Right lung (tissue), 10 donors: ENCODE measurements at places on chromosomes 3 and 15.

DNA sequence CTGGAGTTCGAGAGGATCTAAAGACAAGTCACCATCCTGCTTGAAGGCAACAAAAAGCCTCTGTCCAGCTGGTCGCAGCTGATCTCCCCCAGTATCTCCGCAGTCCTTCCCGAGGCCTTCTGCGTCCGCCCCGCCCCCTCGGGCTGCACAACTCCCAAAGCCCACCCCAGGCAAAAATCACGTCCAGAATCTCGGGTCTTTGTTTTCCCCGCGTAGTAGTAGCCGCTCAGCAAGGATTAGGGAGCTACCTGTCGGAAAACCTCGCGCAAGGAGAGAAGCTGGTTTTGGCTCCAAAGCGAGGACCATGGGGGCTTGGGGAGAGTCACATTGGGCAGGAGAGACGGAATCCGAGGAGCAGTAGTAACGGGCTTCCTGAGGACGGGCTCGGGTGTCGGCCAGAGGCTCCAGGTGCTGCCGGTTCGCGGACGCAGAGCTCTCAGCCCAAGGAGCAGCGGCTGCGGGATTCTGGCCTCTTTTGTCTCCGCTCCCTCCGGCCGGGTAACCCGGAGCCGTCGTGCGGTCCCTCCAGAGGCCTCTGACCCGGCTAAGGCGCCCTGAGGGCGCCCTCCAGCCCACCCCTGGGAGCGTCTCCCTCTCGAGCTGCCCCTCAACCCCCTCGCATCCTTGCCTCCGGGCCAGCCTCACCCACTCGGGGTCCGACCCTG lies 401 bp downstream of the ZSCAN29 start:
- DNase-seq, result peak; percentile 46

DNA sequence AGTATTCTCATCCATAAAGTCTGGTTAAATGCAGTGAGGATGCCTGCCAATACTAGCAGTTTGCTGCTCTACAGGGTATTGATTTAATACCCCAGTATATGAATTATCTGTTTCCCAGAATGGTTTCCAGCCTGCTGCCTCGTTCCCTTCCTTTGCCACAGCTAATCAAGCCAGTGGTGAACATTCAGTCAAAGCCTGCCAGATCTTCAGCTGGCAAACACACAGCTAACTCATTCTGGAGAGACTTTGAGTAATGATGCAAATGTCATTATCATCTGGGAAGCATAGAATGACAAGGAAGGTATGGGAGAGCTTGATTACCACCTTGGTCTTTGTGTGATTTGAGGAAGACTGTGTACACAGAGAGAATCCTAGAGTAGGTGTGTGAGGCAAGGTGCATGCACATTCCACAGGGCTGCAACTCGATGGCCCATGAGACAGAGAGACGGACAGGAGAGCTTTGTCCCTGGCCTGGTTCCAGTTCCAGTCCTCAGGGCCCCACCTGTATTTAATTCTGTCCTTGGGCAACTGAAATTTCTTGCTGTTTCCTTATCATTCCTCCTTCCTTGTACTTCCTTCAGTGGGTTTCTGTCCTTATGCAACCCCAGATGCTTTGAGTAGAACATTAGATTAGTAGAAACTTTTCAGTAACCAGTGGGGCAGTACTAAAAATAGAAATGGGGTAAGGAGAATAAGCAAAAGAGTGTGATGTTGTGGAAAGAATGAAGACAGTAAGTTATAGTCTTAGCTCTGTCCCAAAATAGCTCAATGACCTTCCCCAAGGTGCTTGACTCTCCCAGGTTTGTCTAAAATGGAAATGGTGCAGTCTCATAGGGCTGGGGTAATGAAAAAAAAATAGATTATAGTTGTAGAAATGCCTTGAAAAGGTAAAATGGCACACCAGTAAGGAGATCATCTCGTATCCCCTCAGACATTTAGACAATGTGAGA lies 72.5 kb downstream of the MITF start:
- DNase-seq, result no peak

- DNase-seq, result peak; percentile 23
Measured at GRCh38 chr15:89496155-89497098, at the start of gene RHCG. TSS of gene RHCG (minus strand) at chr15:89496583. CDS start at chr15:89496544, 39 bp downstream.

- no peak for DNase-seq
Measured at GRCh38 chr3:51642462-51642861, 28.6 kb upstream of the TEX264 start.

DNA sequence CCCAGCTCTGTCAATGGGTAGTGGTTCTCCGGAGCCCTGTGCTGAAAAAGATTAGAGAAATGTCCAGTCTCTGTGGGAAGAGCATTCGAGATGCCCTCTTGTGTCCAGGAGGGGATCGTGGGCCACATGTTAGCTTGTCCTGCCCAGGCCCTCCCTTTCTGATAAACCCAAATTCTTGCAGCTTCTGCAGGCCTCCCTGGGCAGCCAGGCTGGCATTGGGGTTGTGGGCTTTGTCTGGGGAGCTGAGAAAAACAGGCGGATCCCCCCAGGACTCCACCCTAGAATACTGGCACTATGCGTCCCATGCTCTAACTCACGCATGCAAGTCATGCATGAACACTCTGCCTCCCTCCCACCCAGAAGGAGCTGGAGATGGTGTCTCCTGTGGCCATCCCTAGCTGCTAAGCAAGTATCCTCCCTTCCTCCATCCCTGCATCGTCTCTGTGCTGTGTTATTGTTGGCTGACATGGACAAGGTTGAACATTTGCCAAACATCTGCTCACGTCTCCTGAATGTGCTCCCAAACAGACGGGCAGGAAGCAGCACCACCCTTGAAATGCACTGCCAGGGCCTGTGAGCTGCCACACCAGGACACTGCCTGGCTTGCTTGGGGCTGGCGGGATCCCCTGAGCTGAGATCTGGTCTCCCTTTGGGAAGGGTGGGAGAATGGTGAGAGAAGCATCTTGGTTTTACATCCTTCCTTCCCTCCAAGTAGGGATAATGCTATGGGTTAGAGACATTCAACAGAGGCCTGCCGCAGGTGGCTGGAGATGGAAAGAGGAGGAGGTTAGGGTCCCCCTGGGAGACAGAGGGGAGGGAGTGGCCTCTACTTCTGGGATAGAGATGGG lies 26.5 kb downstream of the CFAP161 start:
- peak; percentile 57 for DNase-seq

DNA sequence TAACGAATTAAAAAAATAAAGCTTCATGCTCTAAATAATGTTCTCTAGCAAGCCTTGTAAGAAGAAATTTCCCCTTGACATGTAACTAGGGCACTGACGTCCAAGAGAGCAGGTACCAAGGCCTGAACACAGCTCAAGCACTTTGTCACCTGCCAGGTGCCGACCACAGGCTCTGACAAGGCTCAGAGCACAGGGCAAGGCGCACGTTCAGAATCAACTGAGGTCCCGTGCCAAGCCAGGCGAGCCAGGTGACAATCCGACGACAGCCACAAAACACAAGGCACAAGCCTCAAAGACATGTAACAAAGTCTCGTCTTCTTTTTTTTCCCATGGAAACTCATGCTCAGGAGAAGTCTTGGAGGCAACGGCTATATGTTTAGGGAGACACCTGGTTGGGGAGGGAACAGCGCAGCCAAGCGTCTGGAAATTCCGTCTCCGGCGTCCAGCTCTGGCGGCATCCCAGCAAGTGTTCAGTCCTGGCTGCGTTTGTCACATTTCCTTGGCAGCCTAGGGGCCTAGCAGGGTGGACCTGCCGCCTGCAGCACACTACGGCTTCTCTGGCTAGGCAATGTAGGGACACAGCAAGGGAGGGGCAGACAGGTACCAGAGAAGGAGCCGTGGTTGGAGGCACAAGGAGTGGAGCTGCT lies 76.7 kb downstream of the ADAMTS17 start:
- no peak for DNase-seq

- DNase-seq, result no peak
Measured at GRCh38 chr3:185534511-185534910, 17.9 kb downstream of the LIPH start.

GRCh38 chr3:73637042-73637441 lies 12.3 kb upstream of the PDZRN3 start:
- DNase-seq, result no peak

DNA sequence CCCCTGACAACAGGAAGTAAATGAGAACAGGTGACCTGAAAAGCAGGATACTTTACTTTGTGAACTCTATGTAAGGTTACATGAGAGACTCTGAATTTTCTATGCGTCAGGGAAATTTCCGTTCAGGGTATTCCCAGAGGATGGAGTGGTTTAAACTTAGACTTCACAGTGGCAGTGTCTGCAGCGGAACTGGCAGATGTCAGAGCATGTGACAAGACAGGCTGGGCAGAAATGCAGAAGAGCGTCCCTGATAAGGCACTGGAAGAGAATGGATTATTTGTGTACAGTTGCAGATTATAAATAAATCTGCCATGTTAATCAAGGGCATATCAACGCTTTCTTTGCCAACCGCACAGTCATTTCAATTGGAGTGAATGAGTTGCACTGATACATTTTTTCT lies 598.4 kb upstream of the ZNF717 start:
- DNase-seq, result no peak

GRCh38 chr3:154105218-154105975 lies 15.8 kb upstream of the ARHGEF26 start:
- no peak for DNase-seq

DNA sequence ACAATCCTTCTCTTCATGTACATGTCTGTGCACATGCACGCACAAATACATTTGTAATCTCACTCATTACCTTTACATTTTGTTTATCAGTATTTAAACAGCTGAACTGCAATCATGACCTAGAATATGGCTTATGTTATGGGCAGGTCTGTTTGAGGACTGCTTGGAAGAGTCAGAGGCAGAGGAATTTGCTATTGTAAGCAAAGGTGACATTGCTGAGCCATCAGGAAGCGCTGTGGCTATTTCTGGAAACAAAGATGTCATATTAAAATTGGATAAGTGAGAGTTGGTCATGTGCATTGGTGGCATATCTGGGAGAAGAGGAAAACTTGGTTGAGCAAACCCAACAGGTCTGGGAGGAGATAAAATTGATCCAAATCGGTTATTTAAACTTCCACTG lies 41.6 kb downstream of the USF3 start:
- no peak for DNase-seq

- DNase-seq, result no peak
Measured at GRCh38 chr3:114973536-114973935, 173.6 kb downstream of the ZBTB20 start.

- no peak for DNase-seq
Measured at GRCh38 chr15:96747291-96747690, 416.8 kb downstream of the NR2F2 start.

DNA sequence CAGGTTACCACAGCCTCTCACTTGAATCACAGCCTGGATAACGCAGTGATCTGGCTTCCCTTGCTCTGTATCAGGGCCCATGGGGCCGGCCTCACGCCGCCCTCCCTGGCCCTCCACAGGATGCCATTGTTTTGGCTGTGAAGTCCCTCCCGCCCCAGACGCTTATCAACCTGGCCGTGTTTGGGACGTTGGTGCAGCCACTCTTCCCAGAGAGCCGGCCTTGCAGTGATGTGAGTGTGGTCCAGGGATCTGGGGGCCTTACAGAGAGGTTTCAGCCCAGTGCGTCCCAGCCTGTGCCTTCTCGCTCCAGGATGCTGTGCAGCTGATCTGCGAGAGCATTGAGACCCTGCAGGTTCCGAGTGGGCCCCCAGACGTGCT lies 6.6 kb downstream of the VWA5B2 start:
- DNase-seq, result no peak

GRCh38 chr3:41111011-41111410 lies 88.3 kb upstream of the CTNNB1 start:
- DNase-seq, result no peak

- no peak for DNase-seq
Measured at GRCh38 chr3:55409806-55410205, 77.3 kb downstream of the WNT5A start.

- no peak for DNase-seq
Measured at GRCh38 chr3:27089645-27090044, 279.5 kb downstream of the NEK10 start.

DNA sequence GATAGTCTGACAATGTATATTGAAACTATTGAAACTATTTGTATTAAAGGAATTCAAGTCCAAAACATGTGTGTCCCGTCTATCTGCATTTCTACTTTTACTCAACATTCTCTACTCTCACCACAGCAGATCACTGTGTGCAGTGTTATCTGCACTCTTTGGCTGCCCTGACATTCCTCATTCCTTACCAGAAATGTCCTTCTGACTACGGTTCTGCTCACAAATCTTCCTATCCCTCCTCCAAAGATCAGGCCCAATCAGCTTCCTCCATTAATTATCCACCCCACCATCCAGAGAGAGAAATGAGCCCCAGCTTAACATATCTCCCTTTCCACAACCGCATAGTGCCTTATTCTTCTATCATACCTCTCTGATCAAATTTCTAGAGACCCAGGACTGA lies 94.7 kb downstream of the TBL1XR1 start:
- DNase-seq, result no peak

DNA sequence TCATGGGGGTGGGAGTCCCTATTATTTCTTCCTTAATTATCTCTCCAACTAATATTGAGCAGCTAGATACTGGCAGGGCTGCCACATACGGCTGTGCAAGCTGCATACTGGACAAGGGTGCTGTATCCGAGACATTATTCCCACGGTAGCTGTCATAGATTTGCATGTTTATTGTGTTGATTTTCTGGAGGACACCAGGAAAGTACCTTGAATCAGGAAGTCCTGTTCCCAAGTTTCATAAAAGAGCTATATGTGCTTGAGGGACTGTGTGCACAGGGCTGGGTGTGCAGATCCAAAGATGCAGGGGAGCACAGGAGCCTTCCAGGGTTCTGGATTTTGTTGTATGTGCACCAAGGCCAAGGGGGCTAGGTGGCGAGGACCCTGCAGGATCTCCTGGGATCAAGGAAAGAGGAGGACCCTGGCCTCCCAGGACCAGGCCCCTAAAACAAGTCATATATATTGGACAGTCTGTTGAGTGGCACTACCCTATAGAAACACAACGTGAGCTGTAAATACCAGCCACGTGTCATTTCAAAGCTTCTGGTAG lies 119.2 kb upstream of the ALDH1A3 start:
- no peak for DNase-seq

DNA sequence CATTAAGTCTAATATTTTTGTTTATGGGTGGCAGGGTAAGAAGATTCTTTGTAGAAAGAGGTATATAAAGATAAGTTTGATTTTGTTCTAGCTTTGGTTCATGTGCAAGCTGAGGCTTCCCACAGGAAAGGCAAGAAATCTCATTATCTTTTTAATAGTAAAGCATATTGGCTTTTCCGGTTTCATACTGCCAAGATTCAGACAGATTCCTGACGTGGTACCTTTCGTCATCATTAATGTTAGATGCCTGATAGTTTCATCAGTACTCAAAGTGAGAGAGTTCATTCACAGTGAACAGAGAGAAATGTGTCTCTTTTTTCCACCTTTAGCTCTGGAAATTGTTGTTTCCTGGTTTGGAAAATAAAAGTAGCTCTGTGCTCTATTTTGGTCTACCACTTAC lies 16.5 kb downstream of the TPM1 start:
- DNase-seq, result no peak

GRCh38 chr15:80609091-80609490 lies 86.0 kb upstream of the ABHD17C start:
- DNase-seq, result peak; percentile 62

DNA sequence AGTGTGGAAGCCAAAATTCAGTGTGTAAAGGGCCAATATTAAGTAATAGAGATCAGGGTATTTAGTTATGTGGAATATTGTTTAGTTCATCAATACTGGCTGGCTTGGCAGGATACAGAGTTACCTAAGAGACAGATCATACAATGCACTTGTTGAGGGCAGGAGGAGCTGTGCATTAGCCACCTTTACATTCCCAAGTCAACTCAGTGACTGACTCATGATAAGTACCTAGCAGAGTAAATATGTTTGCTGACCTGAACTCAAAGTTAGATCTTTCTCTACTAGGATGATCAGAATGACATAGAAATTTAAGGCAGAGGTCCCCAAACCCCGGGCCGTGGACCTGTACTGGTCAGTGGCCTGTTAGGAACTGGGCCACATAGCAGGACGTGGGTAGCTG lies 3.5 kb upstream of the ABHD17C start:
- no peak for DNase-seq

- no peak for DNase-seq
Measured at GRCh38 chr3:8517487-8517886, 15.9 kb downstream of the LMCD1 start.
